ENCODE measurements at places on chromosomes 16 and 17.

DNA sequence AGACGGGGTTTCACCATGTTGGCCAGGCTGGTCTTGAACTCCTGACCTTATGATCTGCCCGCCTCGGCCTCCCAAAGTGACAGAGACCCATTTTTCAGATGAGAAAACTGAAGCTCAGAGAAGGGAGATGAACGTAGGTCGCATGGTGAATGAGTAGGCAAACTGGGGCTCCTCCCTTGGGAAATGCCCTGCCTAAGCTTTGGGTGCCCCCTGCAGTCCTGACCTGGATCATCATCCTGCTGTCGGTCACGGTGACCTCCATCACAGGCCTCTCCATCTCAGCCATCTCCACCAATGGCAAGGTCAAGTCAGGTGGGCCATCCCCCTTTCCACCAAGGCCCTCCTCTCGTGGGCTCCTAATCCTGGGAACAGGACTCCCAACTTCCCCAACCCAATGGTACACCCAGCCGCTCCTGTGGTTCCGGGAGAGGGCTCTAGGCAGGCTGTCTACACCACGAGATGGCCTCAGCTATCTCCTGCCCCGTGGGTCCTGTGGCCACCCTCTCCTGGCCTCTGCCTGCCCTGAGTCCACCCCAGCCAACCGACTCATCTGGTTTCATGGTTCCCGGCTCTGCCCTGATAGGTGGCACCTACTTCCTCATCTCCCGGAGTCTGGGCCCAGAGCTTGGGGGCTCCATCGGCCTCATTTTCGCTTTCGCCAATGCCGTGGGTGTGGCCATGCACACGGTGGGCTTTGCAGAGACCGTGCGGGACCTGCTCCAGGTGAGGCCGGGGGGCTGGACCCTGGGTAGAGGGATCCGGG is 4.7 kb downstream of the SLC12A3 start:
- peak; percentile 59 for DNase-seq

DNA sequence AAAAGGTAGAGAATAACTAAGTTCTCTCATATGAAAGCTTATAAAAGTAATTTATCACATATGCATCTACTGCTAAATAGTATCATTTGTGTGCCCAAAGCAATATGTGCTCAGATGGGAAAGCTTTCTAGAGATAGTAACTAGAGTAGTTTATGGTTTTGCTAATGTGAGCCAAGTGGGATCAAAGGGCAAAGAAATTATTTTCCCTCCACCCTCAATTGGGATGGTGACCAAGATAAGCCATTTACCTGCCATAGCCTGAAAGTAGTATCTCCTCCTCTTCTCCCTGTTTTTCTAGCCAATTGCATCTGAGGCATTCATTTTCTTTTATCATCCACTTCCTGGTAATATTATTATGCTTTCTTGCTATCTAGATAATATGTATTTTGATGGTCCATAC is 41.9 kb upstream of the KCNJ16 start:
- DNase-seq: no peak

DNA sequence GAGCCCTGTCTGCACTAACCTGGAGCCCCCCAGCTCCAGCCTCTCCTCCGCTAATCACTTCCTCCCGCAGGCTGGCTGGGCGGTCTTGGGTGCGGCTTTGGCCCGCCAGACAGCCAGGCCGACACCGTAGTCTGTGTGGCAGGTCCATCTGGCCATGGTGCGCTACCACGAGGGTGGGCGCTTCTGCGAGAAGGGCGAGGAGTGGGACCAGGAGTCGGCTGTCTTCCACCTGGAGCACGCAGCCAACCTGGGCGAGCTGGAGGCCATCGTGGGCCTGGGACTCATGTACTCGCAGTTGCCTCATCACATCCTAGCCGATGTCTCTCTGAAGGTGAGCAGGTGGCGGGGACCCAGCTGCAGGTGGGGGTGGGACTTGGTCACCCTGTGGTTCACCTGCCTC is 30.7 kb upstream of the POLR3E start:
- no peak for DNase-seq

- DNase-seq: no peak
Observed at GRCh38 chr17:7654832-7655540, 4.3 kb downstream of the ATP1B2 start.

DNA sequence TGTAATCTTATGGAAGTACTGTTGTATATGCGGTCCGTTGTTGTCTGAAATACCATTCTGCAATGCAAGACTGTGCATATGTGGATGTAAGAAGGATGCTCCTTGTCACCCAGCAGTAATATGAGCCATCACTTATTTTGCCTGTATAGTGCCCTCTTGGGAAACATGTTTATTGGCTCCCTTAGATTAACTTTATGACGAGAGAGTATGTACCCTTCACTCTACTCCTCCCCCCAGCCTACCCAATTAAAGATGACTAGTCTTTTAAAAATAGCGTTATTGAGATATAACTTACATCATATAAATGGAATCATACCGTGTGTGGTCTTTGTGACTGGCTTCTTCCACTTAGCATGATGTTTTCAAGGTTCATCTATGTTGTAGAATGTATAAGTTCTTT is 33.6 kb downstream of the FTO start:
- DNase-seq: no peak

GRCh38 chr16:23564575-23565363 is 7.2 kb downstream of the UBFD1 start:
- DNase-seq: no peak

- DNase-seq: no peak
Observed at GRCh38 chr16:12569061-12569460, 234.6 kb downstream of the CPPED1 start.

Data from stimulated activated naive CD8-positive, alpha-beta T cell treated with anti-CD3 and anti-CD28 coated beads, Interleukin-15, amount 100 ng/mL, for 72 hours (primary cell).